ENCODE measurements at places on chromosomes 3 and 15.

- DNase-seq = no peak
These were observed 132.8 kb upstream of the GADL1 start for GRCh38 chr3:31027191-31027761.

DNA sequence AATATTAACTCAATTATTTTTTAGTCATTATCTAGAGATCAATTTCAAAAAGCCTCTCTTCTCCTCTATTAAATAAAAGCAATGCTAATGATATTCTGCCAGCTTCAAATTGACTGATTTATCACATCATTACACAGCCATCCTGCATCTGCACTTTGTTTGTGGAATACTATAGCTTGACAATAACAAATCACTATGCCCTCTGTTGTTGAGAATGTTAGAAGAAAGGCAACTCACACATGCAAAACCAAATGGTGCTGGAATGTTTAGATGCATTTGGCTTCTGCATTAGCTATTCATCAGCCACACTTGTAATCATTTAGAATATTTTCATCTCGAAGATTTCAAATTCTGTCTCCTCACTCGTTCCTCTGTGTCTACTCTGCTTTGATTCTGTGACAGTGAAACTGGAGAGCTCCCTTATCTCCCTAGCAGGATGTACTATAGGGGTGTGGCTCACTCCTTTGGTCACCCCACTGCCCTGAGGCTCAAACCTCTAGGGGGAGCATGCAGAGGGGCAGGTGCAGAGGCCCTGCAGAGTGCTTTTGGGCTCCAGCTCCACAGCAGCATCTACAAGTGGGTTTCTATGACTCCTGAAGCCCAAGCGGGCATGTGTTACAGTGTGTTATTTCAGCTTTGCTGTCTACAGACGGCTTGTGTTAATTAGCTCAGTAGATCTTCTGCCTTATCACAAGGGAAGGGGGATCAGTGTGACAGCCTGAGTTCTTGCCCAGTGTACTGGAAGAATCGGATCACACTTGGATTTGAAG lies 454.1 kb upstream of the BCHE start:
- no peak for DNase-seq

DNA sequence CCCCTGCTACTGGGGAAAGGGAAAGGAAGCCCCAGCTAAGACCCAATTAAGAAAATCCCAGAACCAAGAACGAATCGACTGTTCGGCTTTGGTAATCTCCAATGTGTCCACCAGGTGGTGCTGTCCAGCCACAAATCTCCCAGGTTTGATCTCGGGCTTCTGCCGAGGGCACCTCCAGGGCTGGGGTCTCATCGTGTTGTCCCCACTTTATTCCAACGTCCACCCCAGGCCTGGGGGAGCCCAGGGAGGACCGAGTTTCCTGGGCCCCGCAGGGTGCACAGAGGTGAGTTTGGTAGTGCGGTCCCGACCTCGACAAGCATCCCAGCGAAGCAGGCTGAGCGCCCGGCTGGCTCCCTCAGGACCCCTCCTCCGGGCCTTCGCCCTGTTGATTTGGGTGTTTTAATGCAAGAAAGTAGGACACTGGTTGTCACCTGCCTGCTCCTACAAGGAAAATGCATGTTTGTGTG lies 185.1 kb downstream of the GOLGA6L6 start:
- DNase-seq = no peak

DNA sequence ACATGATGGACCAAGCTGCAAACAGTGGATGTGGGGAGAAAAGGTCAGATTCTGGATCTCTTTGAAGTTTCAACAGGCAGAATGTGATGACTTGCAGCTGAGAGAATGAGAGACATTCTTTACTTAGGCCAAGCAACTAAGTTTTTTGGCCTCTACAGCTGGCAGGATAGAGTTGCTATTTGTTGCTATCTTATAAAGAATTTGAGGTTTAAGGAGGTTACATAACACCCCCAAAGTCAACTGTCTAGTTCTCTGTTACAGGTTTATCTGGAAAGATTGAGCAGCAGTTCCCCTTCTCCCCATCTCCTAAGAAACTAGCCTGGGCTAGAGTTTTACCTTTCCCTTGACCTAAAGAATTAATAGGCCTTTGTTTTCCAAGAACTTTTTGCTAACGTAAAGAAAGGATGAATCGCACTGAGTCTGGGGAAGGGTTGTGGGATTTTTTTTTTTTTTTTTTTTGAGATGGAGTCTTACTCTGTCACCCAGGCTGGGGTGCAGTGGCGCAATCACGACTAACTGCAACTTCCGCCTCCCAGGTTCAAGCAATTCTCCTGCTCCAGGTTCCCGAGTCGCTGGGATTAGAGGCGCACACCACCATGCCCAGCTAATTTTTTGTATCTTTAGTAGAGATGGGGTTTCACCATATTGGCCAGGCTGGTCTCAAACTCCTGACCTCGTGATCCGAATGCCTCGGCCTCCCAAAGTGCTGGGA lies 26.6 kb upstream of the SLMAP start:
- no peak for DNase-seq

- DNase-seq = no peak
These were observed 4.6 kb downstream of the SEMA7A start for GRCh38 chr15:74428970-74429780.

GRCh38 chr3:168360993-168361392 lies 265.3 kb upstream of the GOLIM4 start:
- DNase-seq = no peak

GRCh38 chr15:85120351-85121113 lies 138.9 kb downstream of the PDE8A start:
- DNase-seq = no peak

DNA sequence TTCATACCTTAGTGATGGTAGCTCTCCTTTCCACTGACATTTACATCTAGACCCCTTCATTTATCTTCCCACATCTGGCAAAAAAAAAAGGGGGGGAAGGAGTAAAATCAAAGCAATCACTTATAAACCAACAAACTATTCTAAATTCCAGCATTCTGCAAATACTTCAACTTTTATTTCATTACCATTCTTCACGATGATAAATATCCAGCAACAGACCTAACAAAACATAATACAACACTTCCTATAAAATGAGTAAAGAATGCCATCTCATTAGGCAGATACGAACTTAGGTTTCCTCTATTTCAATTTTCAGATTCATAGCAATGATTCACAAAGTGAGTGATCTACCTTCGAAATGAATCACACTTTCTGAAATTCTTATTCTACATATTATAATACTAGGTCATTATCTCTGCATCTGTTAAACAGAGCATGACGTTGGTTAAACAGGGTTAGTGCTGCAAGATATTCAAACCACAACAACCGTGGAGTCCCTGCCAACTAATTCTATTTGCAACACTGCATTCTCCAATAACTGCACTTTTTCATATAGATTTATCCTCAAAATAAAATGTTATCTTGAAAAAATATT lies at the start of gene LRRFIP2:
Gene LRRFIP2 (minus strand): TSS at position 51 of the 595 bp plus-strand sequence. CDS start 25,599 bp downstream, outside the sequence.
- no peak for DNase-seq

DNA sequence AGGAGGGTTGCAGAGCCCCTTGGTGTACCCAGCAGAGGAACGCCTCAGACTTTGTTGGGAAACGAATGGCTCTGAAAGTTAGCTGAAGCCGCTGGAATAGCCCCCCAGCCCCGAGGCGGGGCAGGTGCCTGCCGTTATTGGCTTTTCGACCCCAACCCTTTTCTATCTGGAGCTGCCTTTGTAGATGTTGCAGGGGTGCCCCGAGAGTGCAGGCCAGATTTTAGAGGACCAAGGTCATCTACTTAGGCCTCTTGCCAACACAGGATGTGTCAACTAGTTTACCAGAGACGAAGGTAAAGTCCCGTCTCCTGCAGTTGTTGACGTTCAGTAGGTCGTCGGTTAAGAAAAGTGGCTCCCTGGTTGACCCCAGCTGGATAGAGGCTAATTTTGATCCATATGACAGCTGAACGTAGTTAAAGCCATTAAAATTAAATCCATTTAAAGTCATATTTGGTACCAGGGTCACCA lies 579 bp upstream of the UBE3A start:
- no peak for DNase-seq

GRCh38 chr3:69925506-69925905 lies 74.0 kb upstream of the SAMMSON start:
- no peak for DNase-seq

- no peak for DNase-seq
These were observed at the start of gene RASSF1 for GRCh38 chr3:50340448-50341329. TSS of gene RASSF1 (minus strand) at chr3:50340836. CDS start at chr3:50340805, 31 bp downstream.

- DNase-seq = no peak
These were observed 3.6 kb downstream of the HEMK1 start for GRCh38 chr3:50572801-50573371.

DNA sequence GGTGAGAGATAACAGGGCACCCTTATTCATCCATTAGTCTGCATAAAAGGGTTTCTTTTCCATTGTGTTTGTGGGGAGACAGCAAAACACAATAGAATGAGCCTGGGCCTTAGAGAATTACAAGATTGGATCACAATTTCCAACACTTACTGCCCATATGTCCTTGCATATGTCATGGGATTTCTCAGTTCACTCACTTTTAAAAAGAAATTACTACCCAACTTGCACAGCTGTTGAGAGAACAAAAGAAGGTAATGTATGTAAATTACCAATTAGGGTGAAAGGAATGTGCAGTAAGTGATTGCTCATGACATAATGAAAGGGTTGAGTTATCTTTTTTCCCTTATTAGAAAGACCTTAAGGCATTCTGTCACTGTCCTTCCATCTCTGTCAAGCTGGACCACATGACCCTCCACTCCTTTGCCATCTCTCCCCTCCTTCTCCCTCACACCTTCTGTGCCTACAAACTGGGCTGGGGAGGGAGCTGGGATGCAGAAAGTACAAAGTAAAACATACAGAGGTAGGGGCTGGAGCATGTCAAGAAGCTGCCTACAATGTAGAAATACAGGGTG lies 244.2 kb downstream of the ZMAT3 start:
- DNase-seq = no peak

GRCh38 chr15:100853676-100854440 lies 25.8 kb upstream of the ALDH1A3 start:
- no peak for DNase-seq

GRCh38 chr15:56794165-56794552 lies 60.9 kb upstream of the ZNF280D start:
- DNase-seq = no peak

DNA sequence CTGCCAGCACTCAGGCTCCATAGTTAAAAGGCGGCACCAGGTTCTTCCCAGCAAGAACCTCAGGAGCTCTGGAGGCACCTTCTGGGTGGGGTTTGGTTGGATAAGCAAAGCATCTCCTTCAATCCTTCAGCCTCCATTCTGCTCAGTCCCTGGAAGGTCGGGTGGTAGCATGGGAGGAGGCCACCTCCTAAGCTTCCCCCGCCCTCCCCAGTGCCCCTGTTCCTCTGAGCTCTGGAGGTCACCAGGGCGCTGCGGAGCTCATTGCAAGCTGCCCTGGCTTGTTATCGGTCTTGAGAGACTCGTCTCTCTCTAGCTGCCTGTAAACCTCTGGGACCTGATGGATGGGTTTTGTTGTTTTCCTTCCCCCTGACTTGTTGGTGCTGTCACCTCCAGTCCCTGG lies 124.8 kb downstream of the RPLP1 start:
- no peak for DNase-seq

GRCh38 chr3:147843331-147843730 lies 434.2 kb downstream of the ZIC1 start:
- no peak for DNase-seq

- DNase-seq = no peak
These were observed 194.7 kb downstream of the LPP start for GRCh38 chr3:188348435-188349244.

GRCh38 chr15:33113666-33114373 lies 80.7 kb downstream of the FMN1 start:
- DNase-seq = no peak

DNA sequence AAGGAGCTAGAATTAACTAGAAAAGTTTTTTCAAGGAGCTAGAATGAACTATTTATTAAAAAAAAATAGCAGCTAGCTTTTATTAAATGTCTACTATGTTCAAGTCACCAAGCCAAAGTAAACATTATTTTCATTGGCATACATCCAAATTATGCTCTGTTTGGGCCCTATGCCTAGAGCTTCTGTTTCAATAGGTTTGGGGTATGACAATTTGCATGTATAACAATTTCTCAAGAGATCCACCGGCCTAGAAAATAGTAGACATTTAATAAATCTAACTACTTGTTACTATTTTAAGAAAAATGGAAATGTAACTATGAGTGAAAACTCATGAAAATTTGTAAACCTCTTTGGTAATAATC lies 8.0 kb downstream of the GABRR3 start:
- DNase-seq = no peak

- DNase-seq = no peak
These were observed 617.5 kb downstream of the ZPLD1 start for GRCh38 chr3:103052236-103052830.

DNA sequence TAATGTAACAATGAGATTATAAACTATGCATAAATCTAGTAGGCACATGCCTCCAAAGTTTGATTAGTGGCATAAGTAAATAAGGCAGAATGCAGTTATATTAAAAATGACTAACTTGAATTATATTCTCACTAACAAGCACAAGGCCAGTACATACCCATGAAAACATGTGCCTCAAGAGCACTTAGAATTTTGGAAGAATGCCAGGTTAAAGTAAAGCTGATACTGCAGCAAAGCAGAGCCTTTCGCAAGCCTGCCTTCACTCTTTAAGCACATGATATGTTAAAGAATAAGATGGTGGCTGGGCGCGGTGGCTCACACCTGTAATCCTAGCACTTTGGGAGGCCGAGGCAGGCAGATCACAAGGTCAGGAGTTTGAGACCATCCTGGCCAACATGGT lies 49.0 kb downstream of the KBTBD12 start:
- no peak for DNase-seq

- DNase-seq = no peak
These were observed 112.2 kb upstream of the FLNB start for GRCh38 chr3:57896031-57896430.

DNA sequence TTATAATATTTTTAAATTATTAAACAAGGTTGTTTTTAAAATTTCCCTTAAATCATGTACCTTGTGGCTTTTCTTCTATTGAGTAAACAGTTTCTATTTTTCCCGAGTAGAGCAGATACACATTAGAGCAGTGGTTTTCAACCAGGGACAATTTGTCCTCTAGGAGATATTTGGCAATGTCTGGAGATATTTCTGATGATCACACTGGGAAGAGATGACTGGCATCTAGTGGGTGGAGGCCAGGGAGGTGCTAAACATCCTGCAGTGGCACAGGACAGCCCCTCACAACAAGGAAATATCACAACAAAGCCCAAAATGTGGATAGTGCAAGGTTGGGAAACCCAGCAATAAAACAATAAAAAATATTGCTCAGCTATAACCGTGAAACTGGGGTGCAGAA lies 113.0 kb upstream of the PTPRG start:
- no peak for DNase-seq

- DNase-seq = no peak
These were observed 3.1 kb upstream of the DLL4 start for GRCh38 chr15:40925863-40926658.

Data from stimulated activated CD8-positive, alpha-beta memory T cell treated with anti-CD3 and anti-CD28 coated beads, Interleukin-15, amount 100 ng/mL, for 4 hours (primary cell).